ENCODE measurements at places on chromosomes 7 and 10. TPM values are rescaled to one million over a fixed set of nuclear protein-coding genes. Genes with fewer than 3 reads are reported as not detected.

DNA sequence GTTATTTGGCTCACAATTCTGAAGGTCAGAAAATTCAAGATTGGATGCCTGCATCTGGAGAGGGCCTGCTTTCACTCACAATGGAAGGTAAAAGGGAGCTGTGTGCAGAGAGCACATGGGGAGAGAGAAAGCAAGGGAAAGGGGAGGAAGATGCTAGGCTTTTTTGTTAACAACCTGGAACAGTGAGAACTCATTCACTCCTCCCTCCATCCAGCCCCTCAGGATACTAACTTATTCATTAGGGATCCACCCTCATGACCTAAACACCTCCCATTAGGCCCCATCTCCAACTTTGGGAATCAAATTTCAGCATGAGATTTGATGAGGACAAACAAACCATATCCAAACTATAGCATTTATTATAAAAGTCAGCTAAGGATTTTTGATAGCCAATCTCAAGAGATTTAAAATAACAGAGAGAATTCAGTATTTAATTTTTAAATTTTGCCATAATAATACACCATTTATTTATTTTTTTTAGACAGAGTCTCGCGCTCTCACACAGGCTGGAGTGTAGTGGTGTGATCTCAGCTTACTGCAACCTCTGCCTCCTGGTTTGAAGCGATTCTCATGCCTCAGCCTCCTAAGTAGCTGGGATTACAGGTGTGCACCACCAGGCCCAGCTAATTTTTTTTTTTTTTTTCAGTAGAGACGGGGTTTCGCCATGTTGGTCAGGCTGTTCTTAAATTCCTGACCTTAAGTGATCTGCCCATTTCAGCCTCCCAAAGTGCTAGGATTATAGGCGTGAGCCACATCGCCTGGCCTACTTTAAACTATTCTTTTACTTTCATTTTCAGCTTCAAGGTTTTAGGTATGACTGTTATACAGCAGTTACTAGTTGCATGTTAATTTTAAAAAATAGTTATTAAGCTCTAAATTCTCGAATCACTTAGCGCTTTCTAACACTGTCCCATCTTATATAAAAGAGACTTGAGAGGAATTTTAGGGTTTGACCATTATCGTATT is 20.3 kb upstream of the ETV1 start:
- DNase-seq, result no peak

TMEM26 gene
- 0.23 TPM for total RNA-seq

DNA sequence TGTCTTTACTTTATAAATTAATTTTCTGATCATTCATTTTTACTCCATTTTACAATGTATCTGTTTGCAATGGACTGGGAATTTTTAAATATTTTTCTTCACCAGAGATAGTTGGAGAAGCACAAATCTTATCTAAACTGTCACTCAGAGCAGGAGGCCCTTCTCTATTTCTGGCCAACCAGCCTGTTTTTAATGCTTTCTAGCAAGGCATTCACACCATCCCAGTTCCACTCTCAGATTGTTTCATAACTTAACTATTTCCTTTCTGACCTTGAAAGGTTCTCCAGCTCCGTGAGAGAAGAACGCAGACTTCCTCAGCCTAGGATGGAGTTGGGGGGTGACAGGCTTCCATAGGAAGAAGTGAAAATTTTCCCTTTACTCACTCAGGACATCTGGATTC is 155.8 kb downstream of the SKIDA1 start:
- DNase-seq, result peak; percentile 92

CTNNA3 gene
- not detected for total RNA-seq

GRCh38 chr10:125000366-125001312 is 58.7 kb downstream of the ZRANB1 start:
- no peak for DNase-seq

DNA sequence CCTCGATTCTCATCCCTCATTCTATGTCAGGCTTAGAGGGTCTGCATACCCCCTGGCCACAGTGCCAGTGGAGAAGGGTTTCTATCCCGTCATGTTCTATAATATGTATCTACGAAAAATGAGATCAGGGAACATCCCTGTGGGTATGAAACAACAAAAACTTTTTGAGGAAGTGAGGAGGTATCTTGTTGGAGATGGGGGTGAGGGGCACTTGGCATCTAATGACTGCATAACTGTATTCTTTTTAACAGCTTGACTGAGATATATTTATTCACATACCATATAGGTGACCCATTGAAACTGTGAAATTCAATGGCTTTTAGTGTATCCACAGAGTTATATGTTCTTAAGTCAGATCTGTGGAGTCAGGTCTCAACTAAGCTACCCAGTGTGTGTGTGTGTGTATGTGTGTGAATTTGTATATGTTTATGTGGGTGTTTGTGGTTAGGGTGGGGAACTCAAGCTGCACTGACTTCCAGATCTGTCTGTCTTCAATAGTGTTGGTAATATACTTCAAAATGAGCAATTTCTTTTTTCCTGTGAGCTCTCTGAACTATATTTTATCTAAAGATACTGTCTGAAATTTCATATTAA is 528.9 kb downstream of the CNTNAP2 start:
- DNase-seq, result no peak

GRCh38 chr10:75647675-75648074 is 216.3 kb downstream of the LRMDA start:
- no peak for DNase-seq

- no peak for DNase-seq
These were observed 4.5 kb upstream of the DGKI start for GRCh38 chr7:137850972-137851945.

GRCh38 chr10:117086546-117086945 is 51.5 kb downstream of the VAX1 start:
- no peak for DNase-seq

DNA sequence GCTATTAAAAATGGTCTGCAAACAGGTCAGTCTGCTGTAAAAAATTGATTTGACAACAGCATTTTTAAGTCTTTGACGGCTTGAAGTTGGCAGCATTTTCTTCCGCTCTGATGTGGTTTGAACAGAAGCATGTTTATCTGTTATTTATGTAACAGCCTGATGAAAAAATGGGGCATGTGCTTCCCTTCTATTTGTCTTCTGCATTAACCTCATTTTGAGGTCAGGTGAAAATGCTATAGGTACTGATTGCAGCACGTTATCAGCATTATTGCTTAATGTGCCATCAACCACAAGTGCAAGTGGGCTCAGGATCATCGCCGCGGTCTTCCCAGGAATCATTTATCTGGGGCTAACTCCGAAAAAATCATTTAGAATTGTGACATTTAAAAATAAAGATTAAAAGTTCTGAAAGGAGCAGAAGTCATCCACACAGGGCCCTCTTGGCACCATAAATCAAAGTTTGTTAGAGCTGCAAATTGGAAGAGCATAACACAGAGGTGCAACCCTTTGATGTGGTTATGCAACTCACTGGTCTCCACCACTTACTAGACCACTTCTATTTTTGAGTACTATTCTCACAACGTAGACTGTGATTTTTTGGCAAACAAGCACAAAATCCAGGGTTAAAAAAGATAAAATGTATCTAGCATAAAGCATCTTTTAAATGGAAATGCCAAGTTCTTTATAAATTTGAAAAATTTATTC is 307.7 kb downstream of the MDFIC start:
- no peak for DNase-seq

DNA sequence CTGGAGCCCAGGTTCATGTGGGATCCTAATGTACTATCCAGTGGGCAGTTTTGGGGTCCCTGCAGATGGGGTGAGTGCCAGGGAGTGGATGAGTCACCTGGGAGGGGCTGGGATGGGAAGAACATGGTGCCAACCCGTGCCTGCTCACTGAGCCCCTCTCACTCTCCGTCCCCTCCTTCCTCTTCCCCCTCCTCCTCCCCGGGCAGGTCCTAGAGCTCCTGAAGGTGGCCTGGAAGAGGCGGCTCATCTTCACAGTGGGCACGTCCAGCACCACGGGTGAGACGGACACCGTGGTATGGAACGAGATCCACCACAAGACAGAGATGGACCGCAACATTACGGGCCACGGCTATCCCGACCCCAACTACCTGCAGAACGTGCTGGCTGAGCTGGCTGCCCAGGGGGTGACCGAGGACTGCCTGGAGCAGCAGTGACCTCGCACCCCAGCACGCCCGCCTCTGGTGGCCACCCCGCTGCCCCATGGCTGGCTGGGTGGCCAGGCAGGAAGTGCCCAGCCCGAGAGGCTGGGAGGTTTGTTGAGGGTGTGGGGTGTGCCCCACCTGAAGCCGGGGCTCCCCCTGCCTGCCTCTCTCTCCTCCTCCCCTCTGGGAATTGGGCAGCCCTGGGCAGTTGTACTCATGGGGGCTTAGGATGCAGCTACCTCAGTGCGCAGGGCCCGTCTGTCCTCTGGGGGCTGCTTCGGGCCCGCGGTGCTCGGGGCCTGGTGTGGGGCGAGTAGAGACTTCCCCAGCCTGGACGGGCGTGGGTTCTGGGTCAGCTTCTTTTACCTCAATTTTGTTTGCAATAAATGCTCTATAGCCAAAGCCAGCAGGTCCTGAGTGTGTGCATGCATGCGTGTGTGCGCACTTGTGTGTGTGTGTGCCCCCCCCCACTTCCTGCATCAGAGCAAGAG is 4.9 kb upstream of the UPK3B start:
- no peak for DNase-seq

DNA sequence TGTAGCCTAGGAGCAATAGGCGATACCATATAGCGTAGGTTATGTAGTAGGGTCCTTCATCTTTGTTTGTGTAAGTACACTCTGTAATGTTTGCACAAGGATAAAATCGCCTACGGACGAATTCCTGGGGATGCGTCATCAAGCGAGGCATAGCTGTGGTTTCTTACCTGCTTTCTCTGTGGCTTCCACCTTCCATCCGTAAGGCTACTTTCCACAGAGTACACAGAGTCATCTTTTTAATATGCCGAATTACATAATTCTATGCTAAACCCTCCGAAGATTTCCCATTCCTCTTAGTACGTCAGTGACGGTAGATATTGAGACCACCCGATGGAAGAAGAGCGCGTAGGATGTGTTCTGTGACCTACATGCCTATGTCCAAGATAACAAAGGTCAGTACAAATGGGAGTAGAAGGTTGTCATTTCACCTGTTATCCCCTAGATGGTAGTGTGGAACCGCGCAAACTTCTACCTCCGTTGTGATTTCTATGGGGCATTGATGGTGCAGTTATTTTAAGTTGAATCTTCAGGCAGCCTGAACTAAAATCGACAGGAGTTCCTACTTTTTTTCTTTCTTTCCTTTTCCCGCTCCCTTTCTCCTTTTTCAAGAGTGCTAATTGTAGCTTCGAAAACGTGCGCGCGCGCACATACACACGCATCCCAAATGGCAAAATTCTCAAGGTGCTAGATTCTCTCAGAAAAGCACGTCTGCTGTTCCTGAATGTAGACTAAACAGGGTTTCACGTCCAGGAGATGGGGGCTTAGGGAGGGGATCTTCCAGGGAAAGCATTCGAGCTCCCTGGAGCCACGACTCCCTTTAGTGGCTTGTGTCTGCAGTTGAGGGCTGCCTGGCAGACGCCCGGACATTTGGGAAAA is 111.7 kb upstream of the MBL2 start:
- DNase-seq, result peak; percentile 67
